Cerebellar cortex (tissue), 1 donor: ENCODE measurements at places on chromosomes 1 and 21.

DNA sequence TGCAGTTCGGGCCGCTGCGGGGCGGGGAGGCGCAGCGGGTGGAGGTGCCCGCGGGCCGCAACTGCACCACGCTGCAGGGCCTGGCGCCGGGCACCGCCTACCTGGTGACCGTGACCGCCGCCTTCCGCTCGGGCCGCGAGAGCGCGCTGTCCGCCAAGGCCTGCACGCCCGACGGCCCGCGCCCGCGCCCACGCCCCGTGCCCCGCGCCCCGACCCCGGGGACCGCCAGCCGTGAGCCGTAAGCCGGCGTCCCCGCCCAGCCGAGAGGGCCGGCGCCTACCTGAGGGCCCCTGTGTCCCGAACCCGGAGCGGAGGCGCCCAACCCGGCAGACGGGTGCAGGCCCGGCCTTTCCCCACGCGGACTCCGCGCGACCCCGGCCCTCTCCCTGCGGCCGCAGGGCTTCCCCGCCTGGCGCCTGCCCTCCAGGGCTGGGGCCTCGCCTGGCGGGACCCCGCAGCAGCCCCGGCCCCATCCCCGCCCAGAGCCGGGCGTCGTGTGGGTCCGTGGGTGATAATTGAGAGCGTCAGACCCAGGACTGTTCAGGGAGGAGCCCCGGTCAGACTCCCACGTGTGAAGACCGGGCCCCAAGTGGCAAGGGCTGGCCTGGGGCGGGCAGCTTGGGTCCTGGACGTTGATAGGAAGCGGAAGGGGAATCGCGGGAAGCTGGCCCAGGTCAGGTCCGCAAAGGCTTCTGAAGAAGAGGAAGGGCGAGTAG is 4.2 kb downstream of the VWA1 start:
- no peak for DNase-seq

- peak; percentile 24 for DNase-seq
Measured at GRCh38 chr1:43207229-43207853, 35.2 kb downstream of the CFAP57 start.

GRCh38 chr1:148385371-148386030 is 97.6 kb downstream of the PPIAL4G start:
- DNase-seq = no peak

- no peak for DNase-seq
Measured at GRCh38 chr1:94110021-94110761, 10.8 kb downstream of the ABCA4 start.

DNA sequence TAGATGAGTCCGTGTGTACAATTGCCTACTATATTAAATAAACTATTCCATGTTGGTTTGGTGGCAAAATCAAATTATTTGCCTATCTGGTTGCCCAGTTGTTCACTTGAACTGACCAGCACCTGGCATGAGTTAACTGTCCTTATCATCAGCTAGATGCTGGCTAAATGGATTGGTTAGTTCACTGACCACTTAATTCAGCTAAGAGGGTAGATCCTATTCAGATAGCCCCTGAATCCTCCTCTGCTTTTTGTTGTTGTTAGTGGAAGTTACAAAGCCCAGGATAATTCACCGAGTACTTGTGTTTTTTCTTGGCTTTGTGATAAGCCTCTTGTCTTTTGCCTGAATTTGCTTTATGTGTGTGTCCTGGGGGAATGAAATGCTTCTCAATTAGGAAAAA is 22.8 kb upstream of the CD53 start:
- no peak for DNase-seq

- DNase-seq = no peak
Measured at GRCh38 chr1:20466273-20466672, 19.7 kb downstream of the CAMK2N1 start.

DNA sequence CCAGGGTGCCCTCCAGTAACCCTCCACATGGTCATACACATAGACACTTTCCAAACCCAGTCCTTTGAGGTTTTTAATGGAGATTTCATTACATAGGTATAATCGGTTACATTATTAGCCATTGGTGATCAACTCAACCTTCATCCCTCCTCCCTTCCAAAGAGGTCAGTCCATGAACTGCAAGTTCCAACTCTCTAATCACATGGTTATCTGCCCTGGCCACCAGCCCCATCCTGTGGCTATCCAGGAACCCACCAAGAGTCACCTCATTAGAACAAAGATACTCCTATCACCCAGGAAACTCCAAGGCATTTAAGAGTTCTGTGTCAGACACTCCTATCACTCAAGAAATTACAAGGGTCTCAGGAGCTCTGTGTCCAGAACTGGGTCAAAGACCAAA is 12.2 kb downstream of the ATP1A4 start:
- no peak for DNase-seq

GRCh38 chr1:98669355-98670296 is 8.1 kb downstream of the SNX7 start:
- DNase-seq = no peak

GRCh38 chr1:183806125-183806524 is 1.2 kb downstream of the RGL1 start:
- no peak for DNase-seq

GRCh38 chr1:227889863-227890405 is 57.8 kb downstream of the WNT9A start:
- DNase-seq = no peak

- no peak for DNase-seq
Measured at GRCh38 chr1:210376836-210377372, 48.2 kb downstream of the HHAT start.

DNA sequence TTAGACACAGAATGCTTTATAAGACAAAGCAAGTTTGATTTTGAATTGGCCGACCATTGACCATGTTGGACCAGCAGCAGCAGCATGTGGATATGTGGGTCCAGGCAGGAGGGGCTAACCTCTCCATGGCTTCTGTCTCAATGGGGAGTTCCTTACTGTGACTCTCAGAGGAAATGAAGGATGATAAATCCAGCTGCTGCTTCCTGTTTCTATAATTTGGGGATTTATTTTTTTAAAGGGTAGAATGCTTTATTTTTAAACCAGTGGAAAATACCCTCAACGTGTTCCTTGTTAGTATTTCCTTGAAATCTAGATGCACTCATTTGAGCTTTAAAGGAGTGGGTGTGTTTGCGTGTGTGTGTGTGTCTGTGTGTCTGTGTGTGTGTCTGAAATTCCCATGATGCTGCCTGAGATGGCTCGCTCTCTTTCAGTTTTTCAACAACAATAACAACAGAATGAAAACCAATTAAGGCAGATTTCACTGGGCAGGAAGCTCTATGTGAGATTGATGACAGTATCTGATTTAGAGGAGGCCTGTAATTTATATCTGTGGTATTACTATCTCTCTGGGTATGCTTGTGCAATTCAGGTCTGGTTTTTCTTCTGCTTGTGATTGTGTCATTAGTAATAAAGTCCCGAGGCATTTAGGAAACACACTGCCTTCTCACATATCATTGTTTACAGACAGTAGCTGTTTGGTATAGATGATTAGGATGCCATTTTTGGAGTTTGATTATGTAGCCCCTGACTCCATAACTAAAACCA is 86.1 kb upstream of the ZNF326 start:
- DNase-seq = no peak

DNA sequence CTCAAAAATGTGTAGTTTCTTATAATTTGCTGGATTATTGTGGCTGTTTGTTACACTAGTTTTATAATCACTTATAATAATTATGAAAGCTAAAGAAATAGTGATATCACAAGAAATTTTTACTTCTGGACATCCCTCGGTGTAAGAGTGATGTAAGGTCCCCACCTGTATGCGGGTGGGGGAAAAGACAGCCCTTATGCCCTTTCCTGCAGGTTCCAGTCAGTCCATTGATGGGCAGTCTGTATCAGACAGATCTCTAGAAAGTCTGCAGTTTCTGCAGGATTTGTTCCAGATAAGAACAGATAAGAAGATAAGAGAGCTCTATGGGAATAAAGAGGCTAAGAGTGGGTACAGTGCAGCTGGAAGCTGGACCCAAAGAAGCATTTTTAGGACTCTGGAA is 89.3 kb downstream of the NTNG1 start:
- no peak for DNase-seq

DNA sequence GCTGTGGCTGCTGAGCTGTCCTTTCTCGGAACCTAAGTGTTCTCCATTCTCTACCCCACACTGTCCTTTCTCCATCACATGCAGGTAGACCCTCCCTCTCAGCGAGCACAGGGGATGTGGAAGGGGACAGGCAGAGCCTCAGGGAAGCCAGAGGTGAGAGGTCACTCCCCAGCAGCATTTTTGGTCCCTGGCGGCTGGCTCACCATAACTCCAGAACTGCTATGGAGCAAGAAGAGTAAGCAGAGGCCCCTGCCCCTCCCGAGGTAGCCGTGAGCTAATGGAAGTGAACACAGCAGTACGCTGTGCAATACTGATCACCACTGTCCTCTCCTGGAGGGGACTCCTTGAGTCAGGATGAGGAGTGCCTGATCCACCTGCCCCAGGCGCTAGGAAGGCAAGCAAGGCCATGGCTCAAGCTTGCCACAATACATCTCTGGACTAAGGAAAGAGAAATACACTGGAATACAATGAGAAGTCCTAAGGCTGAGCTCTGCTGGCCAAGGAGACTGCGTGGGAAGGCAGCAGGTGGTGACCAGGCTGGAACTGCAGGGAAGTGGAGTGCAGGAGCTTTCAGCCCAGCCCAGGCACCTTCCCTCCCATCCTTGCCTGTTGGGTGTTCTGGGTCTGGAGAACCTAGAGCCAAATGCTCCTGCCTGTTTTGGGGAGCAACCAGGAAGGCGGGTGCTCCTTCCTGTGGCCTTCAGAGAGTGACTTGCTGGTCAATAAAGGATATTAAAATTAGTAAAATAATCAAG is 96.2 kb downstream of the LAMC2 start:
- DNase-seq = no peak

DNA sequence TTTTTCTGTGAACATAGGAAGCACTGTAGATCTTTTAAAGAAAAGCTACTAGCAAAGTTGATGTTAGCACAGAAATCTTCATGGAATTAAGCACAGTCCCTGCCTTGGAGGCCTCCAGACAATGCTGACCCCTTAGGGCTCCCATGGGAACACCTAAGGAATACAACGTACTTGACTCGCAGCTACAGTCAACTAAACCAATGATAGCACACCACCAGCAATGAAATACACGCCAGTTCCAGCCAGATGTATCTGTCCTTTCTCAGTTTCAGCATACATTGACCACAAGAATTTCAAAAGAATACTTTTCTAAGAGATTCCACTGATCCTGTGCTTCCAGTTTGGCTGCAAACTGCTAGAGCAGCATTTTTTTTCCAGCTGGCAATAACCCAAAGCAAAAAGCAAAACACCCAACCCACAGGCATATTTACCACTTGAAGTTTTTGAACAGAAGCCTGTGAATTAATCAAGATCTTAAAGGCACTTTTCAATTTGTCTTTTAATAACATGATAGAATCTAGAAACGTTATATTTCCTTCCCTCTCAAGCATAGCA is 42.8 kb upstream of the KRTAP11-1 start:
- no peak for DNase-seq

DNA sequence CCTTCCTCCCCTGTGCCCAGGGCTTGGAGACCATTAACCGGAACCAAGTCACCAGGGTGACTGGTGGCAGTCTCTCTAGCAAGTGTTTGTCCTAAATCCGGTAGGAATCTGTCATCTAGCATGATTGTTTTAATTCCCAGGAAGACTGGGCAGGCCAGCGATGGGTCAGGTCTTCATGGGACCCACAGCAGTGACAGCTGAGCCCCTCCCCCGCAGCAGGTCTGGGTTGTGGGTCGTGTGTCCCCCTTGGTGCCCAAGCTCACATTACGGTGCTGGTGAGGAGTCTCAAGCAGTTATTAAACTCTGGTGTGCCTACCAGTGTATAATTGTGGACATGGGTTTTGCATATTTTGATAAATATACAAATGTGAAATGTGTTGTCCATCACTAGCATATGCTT is 466.5 kb downstream of the MATN1 start:
- no peak for DNase-seq

- no peak for DNase-seq
Measured at GRCh38 chr1:94425821-94426484, 7.8 kb downstream of the ABCD3 start.

GRCh38 chr1:203410182-203410900 is 59.4 kb upstream of the FMOD start:
- DNase-seq = no peak

DNA sequence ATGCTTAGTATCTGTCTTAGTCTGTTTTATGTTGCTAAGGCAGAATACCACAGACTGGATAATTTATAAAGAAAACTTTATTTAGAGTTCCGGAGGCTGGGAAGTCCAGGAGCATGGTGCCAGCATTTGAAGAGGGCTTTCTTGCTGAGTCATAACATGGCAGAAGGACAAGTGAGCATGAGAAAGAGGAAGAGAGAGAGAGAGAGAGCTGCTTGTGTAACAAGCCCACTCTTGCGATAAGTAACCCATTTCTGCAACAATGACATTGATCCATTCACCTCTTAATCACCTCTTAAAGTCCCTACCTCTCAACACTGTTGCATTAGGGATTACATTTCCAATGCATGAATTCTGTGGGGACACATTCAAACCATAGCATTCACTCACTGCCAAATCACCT is 11.7 kb upstream of the MYOCOS start:
- no peak for DNase-seq
